Smooth muscle cell of trachea (primary cell): ENCODE measurements at places on chromosomes 16 and 17. TPM values are rescaled to one million over a fixed set of nuclear protein-coding genes. Genes with fewer than 3 reads are reported as not detected.

The KCNJ12 gene
- 0.15 and 3.6 TPM in 2 replicates for total RNA-seq

The OTOP3 gene
- total RNA-seq, result not detected in 2 replicates

The SPHK1 gene
- total RNA-seq, result 19.2 and 28.9 TPM in 2 replicates

The MYBBP1A gene
- total RNA-seq, result 41.3 and 61.7 TPM in 2 replicates

The CHST6 gene
- 0.17 and 0.44 TPM in 2 replicates for total RNA-seq

The EPX gene
- not detected in 2 replicates for total RNA-seq

The UTP4 gene
- total RNA-seq, result 16.5 and 17.6 TPM in 2 replicates

The SEC14L1 gene
- total RNA-seq, result 27.1 and 47.8 TPM in 2 replicates

The WDR45B gene
- total RNA-seq, result 51.3 and 58.1 TPM in 2 replicates

The CLEC3A gene
- not detected in 2 replicates for total RNA-seq

The SLC16A13 gene
- 0.44 and 2.0 TPM in 2 replicates for total RNA-seq

The PSKH1 gene
- total RNA-seq, result 14.5 and 18.5 TPM in 2 replicates

The TAC4 gene
- total RNA-seq, result not detected in 2 replicates

The CDH11 gene
- 176 and 228 TPM in 2 replicates for total RNA-seq

The KRT25 gene
- total RNA-seq, result not detected in 2 replicates

The ANKFN1 gene
- total RNA-seq, result not detected in 2 replicates

The SCGB1C2 gene
- not detected in 2 replicates for total RNA-seq

The KRTAP9-8 gene
- total RNA-seq, result not detected in 2 replicates

The CLDN7 gene
- total RNA-seq, result 4.1 and 6.5 TPM in 2 replicates

The CACNG1 gene
- not detected in 2 replicates for total RNA-seq

The PRAC1 gene
- total RNA-seq, result not detected in 2 replicates

The TMIGD1 gene
- not detected in 2 replicates for total RNA-seq

The CIBAR2 gene
- total RNA-seq, result 0.17 TPM in 1 of 2 replicates, not detected in the other

The NTN1 gene
- total RNA-seq, result 0.44 and 3.0 TPM in 2 replicates

The MFAP4 gene
- 35.1 and 79.4 TPM in 2 replicates for total RNA-seq
